HuH-7 (cell line): ENCODE measurements at places on chromosomes 4 and X.

DNA sequence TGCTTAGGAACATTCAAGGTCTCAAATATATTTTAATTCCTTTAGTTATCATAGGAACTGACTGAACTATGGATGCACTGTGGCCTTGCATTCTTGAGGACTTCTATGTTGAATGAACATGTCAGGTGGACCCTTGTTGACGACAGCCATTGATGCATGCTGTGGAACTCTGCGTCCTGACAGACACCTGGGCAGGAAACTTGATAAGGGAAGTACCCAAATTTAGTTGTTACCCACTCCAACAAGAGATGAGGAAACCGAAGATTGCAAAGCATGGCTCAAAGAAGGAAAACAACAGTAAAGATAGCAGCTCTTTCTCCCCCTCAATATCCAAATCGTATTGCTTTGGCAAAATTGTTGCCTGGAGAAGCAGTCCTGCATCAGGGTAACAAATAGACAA is 540.0 kb upstream of the NR3C2 start:
- DNase-seq = no peak

DNA sequence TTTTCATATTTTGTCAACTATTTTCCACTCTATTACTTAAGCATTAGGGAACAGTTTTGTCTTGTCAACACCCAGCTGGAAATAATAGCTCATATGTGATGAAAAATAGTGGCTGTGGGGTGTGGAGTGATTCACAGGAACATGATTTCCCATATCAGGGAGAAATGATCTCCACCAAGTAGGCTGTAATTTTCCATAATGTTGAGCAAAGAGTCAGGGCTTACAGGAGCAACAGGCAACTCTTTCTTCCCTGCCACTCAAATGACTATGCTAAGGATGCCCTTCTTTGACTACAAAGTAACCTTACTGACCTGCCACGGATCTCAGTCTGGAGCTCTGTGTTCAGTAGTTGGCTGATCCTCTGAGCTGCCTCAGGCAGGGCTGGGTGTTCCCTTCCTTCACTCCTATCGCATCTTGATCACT is 90.0 kb upstream of the GATB start:
- DNase-seq = no peak

- DNase-seq = no peak
These were observed 201.9 kb upstream of the BCOR start for GRCh38 chrX:40299641-40300046.

GRCh38 chr4:52993771-52994170 is 131.7 kb downstream of the RASL11B start:
- no peak for DNase-seq

DNA sequence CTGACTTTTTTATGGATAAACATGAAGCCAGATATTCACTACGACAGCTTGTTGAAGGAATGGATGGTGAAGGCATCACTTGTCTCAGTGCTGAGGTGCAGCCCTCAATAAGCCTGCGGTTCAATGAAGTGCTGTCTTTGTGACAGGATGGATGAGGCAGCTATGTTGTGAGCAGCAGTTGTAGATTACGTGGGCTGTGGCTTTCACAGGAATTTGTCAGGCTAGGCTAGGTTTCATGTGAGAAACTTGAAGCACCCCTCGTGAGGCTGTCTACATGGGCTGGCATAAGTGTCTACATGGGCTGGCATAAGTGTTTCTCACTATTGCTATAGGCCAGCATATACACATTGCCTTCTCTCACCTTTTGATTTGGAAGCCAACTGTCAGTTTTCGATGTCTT is 1050.0 kb downstream of the ADGRL3 start:
- DNase-seq = no peak

- no peak for DNase-seq
These were observed 422.8 kb upstream of the PABPC4L start for GRCh38 chr4:134624365-134624764.

GRCh38 chrX:133776072-133776471 is 209.3 kb downstream of the GPC3 start:
- DNase-seq = peak; percentile 5

- no peak for DNase-seq
These were observed 520 bp upstream of the SRP72 start for GRCh38 chr4:56466910-56467283.

- no peak for DNase-seq
These were observed 251.1 kb downstream of the GLUD2 start for GRCh38 chrX:121298499-121298898.

DNA sequence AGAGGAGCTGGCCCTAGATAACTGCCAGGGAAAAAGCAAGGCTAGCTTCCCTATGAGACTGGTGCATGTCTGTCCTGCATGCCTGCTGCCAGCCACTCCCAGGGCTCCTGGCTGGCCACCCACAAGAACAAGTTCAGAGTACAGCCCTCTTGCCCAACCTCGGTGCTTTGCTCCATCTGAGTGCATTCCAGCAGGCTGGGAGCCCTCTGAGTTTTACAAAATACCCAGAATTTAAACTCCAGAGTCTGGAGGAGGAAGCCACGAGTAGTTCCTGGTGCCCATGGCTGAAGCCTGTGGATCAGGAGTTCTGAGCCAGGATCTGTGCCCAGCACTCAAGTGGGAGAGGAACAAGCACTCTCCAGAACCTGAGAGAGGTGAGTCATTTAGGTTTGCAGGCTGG is 111.6 kb downstream of the MAGEE2 start:
- DNase-seq = no peak

DNA sequence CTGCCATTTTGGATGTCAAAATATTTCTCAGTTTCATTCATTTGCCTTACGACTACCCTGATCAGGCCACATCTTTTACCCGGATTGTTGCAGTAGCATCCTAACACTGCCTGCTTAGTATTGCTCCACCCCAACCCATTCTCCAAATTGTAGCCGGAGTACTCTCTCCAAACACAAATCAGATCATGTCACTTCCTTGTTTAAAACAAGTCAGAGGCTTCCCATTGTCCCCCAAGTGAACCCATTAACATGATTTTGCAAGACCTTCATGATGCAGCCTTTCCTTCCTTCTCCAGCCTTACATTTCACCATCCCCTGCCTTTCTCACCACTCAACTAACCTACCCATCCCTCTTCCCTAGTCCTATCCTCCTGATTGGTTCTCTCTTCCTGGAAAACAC is 53.1 kb downstream of the FANCB start:
- DNase-seq = no peak

DNA sequence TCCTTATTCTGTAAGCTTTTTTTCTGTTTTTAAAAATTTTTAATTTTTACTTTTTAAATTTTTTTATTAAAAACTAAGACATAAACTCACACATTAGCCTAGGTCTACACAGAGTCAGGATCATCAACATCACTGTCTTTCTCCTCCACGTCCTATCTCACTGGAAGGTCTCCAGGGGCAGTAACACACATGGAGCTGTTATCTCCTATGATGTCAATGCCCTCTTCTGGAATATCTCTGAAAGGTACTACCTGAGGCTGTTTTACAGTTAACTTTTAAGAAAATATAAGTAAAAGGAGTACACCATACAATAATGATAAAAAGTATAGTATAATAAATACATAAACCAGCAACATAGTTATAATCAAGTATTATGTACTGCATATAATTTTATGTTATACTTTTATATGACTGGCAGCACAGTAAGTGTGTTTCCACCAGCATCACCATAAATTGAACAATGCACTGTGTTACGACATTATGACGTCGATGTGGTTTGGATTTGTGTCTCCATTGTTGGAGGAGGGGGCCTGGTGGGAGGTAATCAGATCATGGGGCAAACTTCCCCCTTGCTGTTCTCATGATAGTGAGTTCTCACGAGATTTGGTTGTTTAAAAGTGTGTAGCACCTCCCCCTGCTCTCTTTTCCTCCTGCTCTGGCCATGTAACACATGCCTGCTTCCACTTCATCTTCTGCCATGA is 21.3 kb downstream of the IL15 start:
- no peak for DNase-seq

- DNase-seq = no peak
These were observed 56.7 kb upstream of the HGFAC start for GRCh38 chr4:3384771-3385710.

DNA sequence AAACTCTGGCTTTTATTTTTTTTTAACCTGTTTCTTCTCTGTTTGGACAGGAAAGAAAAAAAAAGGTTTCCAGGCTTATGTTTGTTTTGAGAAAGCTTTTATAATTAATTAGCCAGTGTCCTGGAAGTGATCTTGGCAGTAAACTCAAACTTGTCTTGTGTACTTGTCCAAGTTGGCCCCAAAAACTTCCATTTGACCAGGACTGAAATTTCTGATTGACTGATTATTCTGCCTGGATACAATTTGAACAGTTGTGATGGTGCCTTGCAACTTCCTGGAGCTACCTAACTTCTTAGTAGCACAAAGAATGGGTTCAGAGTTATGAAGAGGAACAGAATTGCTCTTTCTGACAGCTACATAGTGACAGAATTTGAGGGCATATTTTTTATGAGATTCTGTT is 62.0 kb downstream of the SLC4A4 start:
- DNase-seq = no peak

DNA sequence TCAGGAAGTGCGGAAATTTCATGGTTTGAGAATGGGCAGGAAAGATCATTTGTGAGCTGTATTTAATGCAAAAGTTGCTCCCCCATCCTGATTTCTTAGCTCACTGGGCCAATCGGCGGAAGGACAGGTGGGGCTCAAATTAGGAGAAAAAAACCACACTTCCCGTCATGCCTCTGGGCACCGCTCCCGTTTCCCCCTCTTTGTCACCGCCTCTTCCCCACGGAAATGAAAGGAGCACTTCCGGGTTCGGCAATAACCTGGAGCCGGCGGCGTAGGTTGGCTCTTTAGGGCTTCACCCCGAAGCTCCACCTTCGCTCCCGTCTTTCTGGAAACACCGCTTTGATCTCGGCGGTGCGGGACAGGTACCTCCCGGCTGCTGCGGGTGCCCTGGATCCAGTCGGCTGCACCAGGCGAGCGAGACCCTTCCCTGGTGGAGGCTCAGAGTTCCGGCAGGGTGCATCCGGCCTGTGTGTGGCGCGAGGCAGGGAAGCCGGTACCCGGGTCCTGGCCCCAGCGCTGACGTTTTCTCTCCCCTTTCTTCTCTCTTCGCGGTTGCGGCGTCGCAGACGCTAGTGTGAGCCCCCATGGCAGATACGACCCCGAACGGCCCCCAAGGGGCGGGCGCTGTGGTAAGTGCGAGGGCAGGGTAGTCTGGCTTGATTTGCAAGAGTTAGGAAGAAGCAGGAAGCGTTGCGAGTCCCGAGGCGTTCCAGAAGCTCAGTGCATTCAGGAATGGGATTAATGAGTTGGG is at the start of gene TMEM33:
TSS of gene TMEM33 (plus strand) at position 529 of the 751 bp plus-strand sequence. CDS start at position 585, 56 bp downstream.
- peak; percentile 68 for DNase-seq

DNA sequence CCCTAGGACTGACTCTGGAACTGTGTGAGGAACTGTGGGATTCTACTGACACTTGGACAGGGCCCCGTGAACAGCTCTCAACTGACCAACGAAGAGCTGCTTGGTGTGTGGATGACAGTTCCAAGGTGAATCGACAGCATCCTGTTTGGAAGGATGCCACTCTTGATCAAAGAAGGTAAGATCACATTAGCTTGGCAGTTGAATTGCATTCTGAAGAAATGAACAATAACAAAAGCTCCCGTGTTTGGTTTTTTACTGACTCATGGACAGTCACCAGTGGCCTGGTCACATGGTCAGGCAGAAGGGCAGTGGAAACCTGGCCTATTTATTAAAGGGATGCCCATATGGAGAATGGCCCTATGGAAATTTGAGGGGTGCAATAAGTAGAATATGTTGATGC is 33.1 kb upstream of the GPR34 start:
- DNase-seq = no peak

DNA sequence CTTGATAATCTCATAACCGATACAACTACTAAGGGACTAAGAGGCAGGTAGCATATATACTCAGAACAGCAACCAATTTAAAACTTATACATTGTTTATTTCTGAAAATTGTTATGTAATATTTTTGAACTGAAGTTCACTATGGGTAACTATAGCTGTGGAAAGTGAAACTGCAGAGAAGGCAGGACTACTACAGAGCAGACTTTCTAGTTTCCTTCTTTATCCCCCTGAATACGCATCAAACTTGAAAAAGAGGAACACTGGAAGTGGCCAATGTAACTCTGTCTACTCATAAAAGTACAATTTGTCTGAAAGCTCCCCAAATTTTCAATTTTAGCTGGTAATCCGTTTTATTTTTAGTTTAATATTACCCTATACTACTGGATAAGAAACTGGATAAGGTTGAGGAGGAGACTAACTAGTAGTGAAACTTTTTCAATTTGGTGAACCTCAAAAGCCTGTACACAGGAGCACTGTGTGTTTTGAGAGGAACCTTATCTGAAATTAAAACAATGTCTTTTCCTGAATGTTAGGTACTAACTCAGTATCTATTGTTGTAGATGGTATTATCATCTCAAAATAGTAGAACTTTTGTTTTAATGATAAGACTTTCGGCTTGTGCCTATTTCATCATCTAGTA is 225.8 kb downstream of the GABRG1 start:
- DNase-seq = no peak

DNA sequence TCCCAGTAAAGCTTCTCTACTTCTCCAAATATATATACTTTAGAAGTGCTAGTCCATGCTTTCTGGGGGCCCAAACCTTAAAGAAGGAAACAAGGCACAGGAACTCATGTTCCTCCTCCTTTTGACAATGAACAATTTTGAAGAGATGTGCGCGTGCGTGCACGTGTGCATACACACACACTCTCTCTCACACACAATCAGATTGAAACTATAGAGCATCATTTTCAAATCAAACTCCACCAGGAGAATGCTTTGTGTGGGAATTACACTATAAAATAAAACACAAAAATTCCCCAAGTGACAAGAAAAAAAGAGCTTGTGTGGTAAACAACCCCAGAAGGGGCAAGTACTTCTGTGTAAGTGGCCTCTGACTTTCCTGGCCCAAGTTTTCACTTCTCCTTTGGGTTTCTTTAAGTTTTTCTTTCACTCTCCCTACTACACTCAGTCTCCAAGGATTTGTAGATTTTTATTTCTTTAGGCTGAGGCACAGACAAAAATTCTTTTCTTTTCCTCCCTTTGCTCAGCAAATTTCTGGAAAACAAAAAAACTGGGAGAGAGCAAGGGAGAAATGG is 46.6 kb upstream of the SHISA3 start:
- no peak for DNase-seq

- no peak for DNase-seq
These were observed 138.7 kb downstream of the PDGFC start for GRCh38 chr4:156832886-156833285.

GRCh38 chr4:4421356-4421755 is 34.5 kb downstream of the NSG1 start:
- DNase-seq = no peak

DNA sequence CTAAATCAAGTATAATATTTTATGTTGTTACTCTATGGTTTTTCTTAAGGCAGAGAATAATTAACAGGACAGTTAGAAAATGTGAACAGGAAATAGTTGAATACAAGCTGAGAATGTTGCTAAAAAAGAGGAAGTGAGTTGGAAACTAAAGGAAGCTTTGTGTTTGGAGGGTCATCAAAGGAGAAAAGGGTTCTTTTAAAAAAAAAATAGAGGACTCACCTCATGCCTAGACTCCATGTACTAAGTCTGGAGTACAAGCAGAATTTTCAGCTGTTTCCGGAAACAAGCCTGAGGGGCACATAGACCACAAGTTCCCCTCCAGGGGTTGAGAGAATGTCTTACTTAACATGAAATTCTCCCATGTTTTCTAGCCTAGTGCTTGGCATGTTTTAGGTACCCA is 20.1 kb upstream of the MAP7D3 start:
- DNase-seq = no peak

- no peak for DNase-seq
These were observed 30.9 kb upstream of the NOCT start for GRCh38 chr4:138984647-138985046.
